Stimulated activated CD4-positive, alpha-beta T cell treated with anti-CD3 and anti-CD28 coated beads, Interleukin-15, amount 100 ng/mL, for 24 hours (primary cell): ENCODE measurements at places on chromosomes 3 and 15.
A peak's percentile ranks its signal among the peaks of the same experiment; 100 is the strongest.

DNA sequence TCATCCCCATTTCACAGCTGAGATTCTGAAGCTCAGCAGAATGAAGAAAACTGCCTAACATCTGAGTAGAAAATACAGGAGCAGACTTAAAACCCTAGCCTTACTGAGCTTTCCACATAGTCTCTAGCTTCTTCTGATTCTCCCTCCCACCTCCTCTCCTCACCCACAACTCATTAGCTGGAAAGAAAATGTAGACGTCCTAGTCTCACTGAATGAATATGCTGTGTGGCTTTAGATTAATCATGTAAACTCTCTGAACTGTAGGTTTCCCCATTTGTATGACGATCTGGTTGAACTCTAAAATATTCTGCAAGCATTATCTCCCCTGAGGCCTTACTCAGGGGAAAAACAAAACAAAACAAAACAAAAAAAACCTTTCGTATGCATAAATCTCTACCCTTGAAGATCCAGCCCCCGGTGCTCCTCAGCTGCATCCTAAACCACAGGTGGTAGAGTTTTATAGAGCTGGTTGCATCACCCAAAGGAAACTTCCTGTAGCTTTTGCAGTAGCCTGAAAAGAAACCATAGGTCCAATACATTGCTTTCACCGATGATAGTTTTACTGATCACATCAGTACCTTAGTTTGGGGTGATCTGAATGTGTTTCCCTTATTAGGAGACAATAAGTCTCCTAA lies 40.6 kb downstream of the FOXB1 start:
- peak; percentile 20 for DNase-seq

DNA sequence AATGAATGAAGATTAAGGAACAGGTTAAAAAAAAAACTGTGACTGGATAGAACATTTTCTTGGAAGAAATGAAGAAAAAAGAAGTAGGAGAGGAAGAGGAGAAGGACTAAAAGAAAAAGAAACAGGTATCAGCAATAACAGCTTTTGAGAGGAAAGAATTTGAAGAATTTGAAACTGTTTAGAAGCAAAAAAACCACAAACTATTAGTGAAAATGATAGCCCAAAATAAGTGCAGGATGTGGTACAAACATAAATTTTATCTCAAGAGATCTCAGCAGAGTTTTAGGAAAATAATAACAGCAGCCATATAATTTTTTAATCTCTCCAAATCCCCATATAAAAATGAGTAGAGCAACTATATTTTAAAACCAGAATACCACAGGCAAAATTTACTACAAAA lies 8.8 kb upstream of the A4GNT start:
- no peak for DNase-seq

DNA sequence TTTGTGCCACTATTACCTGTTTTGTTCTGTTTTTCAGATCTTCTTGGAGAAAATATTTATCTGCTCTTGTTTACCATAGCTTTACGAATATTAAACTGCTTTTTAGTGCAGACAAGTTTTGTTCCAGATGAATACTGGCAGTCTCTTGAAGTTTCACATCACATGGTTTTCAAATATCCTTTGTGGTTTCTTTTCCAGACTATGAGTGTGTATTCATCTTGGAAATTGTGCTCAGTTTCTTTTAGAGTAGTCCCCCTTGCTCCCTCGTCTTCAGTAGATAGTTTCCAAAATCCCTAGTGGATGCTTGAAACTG lies 1.2 kb downstream of the PIGB start:
- no peak for DNase-seq

DNA sequence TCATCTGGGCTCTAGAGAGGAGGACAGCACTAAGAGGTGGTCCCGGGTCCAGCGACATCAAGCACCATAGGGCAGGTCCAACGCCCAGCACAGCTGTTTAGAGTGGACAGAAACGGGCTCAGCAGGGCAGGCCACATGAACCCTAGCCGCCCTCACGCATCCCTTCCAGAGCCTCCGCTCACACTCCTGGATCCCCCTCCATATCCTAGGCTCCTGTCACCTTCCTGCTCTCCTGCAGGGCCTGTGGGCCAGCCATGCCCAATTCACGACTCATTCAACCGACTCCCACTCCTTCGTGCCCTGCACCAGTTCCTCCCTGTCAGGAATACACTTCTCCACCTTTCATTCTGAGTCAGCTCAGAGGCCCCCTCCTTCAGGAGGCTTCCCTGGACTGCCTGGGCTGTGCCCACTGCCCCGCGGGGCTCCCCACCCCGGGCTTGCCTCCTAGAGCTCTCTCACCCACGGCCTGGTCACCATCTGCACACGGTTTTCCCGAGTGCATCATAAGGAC lies 90.2 kb downstream of the LINGO1 start:
- DNase-seq, result no peak

DNA sequence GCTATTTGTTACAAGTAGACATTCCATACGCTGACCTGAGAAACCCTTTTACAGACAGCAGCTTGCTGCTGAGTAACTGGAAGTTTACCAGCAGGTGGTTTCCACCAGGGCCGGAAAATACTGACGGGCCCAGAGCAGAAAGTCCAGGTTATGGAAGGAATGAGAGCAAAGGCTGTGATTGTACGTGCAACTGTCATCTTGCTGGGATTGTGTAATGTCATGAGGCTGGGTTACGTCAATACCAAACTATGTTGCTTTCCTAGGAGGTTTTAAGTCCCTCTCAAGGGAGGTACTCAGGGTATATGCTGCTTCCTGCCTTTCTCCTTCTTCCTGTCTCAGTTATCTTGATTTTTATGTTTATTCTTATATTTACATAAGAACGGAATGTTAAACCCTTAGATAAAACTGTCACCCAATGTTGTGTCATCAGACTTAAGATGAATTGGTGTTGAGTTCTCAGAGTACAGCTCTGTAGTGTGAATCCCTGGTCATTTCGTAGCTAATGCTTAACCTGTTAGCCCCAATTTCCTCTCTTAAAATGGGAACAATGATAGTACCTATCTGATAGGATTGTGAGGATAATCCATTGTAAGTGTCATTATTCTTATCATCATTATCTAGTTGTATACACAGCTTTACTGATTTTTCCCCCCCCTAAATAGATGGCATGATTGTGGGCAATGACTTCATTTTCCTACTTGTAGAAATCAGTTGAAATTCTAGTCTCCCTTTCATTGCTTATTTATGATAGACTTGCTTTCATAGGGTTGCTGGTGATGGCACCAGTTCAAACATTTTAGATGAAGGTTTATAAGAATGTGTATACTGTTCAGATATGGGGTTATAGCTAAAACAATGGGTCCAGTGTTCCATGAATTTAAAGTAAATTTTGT lies 101.4 kb downstream of the FNDC3B start:
- peak; percentile 17 for DNase-seq

GRCh38 chr3:29397406-29397805 lies 116.5 kb downstream of the RBMS3 start:
- no peak for DNase-seq

- DNase-seq, result no peak
Observed at GRCh38 chr15:29596266-29596665, 226.0 kb downstream of the TJP1 start.

GRCh38 chr15:44081026-44082013 lies 113.8 kb downstream of the FRMD5 start:
- DNase-seq, result no peak

DNA sequence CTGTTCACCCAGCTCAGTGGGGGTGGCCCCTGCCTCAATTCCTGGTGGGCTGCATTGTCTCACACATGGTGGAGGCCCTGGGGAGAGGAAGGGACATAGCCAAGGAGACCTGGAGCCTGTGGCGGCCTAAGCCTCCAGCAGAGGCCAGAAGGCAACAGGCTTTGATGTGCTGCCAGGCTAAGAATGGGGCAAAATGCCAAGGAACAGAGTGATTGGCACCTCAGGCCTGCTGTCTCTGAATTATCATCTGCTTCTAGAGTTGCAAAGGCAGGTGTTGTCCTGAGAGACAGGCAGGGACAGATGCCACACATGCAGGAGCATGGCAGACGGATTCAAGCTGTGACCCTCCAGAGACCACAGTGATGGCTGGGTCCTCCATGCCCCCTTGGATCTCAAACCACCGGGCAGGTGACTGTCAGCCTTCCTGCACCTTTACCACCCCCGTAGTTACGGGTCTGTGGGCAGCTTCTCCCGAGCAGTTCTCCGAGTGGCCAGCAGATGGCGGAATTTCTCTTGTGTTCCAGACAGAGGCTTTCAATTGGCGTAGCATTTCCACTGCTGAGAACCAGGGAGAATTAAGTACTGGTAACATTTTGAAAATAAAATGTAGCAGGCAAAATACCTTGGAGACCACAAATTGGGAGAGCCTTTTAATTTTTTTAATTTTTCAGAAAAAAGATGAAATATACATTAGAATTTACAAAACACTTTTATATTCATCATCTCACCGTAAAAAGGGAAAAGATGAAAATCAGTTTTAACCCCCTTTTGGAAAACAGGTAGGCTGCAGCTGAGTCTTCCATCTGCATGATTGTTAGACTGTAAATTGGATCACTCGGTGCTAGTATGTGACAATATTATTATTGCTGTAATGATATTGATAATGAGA lies 525.5 kb upstream of the CFAP20DC start:
- peak; percentile 89 for DNase-seq

DNA sequence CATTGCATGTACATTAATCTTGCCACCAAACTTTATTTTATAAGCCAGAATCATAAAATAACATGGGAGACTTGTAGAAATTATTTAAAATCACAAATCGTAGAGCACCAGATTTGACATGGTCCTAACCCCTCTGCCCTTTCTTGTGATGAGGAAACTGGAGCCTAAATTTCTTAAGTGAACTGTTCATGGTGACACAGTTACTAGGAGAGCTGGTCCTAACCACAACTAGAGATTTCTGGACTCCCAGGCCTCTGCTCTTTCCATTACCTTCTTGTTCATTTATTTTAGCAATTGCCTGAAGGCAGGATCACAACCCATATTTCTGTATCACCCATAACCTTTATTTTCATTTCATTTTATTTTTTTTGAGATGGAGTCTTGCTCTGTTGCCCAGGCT lies 352.5 kb downstream of the LPP start:
- DNase-seq, result no peak

DNA sequence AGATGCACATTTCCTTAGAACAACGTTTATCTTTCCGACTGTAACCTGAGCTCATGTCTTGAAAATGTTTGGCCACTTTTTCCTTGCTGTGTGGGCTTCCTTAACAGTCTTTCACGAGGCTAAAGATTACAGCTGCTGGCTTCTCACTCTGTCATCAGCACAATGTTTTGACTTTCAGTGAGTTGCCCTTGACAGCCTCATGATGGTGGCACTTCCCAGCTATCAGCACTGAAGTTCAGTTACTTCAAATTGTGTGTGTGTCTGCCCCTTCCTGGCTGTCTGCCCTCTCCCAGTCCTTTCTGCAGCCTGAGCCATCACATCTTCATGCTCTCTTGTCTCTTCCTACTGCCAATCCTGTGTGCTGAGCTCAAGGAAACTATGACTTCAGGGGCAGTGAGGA lies 152.2 kb downstream of the NTRK3 start:
- no peak for DNase-seq

GRCh38 chr15:46315434-46315833 lies 680.6 kb downstream of the SQOR start:
- DNase-seq, result no peak

DNA sequence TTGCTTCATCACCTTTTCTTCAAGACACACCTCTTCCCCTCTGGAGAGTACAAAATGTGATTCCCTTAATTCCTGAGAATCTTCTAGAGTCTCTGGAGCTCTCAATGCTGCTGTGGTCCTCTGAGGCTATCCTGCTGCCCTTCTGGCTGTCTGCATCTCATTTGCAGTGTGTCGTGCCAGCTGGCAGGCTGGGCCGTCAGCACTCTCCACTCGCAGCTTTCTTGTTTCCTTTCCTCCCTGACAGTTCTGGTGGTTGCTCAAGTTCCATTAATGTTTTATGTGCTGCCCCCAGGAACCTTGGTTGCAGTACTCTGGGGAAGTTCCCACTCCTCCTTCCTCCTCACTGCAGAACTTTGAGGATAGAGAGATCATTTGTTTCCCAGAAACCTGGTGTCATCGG lies 210.8 kb upstream of the ROPN1 start:
- DNase-seq, result no peak

DNA sequence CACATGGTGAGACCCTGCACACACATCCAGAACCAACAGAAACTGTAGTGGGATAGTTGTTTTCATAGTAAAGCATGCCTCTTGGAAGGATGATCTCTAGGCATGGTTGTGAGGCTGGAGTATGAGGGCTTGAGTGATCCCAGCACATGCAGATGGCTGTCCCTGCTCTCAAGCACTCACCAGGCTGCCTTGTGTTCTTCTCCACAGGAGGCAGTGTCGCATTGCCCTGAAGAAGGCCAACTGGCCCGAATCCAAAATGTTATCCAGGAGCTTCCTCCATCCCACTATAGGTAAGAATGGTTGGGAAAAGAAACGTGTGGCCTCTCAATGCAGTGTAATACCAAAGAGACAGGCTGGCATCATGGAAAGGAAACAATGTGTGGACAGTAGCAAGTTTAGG lies 82.7 kb downstream of the TMEM39A start:
- no peak for DNase-seq

DNA sequence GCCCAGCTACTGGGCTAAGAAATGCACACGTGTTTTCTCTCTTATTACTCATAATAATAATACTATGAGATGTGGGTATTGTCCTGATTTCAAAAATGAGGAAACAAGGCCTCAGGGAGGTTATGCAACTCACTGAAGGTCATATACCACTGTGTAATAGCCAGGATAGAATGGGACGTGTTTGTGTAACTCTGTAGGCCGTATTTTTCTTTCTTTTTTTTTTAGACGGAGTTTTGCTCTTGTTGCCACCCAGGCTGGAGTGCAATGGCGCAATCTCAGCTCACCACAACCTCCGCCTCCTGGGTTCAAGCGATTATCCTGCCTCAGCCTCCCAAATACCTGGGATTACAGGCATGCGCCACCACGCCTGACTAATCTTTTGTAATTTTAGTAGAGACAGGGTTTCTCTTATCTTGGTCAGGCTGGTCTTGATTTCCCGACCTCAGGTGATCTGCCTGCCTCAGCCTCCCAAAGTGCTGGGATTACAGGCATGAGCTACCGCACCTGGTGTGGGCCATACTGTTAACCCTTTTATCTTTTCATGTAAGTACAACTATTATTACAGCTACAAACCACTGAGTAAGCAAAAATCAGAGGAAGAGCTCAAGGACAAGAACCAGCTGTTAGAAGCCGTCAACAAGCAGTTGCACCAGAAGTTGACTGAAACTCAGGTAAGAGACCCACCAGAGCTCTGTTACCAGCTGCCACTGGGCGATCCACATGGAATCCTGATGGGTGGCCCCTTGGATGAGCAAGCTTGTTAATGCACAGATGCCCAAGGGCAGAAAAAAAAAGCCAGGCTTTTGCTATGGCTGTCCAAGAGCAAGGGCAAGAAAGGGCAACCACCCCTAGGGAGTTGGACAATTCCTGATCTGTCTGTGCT lies 6.7 kb downstream of the KNSTRN start:
- DNase-seq, result no peak
